ENCODE measurements at places on chromosomes 6 and 20.

DNA sequence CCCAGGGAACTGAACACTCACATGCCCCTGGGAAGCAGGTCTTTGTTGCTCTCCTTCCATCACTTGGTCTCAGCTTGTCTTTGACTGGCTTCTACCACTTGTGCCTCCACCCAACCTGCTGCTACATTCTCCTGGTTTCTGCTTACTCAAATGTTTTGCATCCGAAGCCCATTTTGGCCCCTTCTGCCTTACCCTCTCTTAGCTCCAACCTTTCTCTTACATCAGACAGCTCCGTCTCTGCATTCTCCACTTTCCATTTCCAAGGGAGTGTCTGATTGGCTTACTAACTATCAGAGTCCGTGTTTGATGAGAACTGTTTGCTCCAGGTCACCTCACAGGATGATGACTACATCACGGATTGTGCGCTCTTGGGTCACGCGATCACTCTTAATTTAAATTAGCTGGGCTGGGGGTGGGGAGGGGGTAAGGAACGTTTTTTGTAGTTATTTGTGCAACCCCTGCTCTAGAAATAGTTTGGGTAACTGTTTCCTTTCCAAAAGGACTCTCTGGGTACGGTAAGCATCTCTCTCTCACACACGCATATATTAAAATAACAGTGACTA lies 844 bp upstream of the ABRACL start:
- DNase-seq: no peak

- peak; percentile 58 for DNase-seq
Measured at GRCh38 chr20:5658912-5659345, 91.3 kb upstream of the SHLD1 start.

DNA sequence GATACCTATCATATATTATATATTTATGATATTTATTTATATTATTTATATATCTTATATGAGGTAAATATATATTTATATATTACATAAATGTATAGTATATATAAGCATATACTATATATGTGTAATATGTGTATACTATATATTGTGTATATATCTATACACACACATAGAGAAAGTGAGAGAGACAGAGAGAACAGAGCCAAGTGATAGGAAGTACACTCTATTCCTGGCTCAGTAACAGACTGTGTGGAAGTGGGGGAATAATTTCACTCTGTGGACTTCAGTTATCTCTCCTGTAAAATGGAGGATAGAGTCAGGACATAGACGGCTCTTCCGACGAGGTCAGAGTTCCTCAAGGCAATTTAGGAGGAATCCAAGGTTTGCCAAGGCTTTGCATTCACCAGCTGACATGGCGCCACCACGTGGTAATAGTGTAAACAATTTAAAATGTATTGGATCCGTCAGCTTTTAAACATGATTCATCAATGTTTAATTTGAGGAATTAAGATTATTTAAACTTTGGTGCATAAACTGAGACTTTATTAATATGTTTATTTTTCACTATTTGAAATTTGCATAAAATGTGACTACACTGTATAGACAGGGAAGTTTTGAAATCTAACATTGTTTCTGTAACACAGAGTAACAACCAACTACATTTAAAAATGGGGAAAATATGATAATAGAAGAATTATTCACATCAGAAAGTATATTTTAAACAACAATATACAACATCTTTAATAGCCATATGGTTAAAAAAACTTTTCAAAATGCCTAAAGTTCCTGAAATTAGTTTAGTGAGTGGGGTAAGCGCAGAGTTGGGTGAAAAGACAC lies 75.4 kb upstream of the TMEM244 start:
- no peak for DNase-seq

DNA sequence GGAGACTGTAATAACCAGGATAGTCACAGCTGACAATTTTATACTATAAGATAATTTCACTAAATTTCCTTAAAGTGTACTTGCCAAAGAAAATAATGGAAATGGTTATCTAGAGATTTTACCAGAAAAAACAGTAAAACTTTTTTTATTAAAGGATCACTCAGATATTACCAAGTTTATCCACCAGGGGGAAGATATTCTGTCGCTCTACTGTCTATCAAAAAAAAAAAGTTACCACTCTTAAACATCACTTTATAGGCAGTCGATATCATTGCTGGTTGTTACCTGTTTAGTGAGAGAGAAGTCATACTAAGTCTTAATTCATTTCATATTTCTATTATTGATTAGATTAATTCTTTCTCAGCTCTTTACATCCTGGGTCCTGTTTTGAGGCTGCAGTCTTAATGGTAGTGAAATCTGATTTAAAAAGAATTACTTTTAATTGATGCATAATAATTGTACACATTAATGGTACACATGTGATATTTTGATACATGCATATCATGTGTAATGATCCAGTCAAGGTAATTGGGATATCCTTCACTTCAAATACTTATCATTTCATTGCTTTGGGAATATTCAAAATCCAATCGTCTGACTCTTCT lies 18.9 kb downstream of the L3MBTL3 start:
- DNase-seq: no peak

DNA sequence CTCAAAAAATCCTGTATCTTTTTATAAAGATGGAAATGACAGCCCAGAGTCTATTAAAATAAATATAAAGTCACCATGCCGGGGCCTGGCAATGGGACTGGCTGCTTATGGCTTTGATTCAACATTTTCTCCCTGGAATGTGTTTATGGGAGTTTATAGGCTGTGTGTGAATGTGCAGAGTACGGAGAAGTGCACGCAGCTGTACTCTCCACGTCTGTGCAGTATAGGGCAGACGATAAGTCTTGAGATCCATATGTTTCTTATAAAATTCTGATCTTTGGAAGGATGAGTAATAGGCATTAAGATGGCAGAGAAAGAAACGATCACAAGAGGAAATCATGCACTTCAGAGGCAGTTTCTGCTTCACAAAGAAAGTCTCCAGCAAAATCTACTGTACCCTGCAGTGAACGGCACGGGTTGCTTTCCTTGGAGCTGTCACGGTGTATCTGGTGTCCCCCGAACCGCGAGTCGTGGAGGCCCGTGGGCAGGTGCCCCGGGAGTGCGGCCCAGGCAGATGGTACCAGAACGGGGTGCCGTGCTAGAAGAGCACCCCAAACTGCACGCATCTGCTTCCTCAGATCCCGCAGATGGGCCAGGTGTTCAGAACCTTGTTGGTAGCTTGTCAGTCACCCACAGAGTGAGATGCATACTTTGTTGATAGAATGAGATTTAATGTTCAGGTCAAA lies 382.5 kb downstream of the TAF4 start:
- DNase-seq: no peak

DNA sequence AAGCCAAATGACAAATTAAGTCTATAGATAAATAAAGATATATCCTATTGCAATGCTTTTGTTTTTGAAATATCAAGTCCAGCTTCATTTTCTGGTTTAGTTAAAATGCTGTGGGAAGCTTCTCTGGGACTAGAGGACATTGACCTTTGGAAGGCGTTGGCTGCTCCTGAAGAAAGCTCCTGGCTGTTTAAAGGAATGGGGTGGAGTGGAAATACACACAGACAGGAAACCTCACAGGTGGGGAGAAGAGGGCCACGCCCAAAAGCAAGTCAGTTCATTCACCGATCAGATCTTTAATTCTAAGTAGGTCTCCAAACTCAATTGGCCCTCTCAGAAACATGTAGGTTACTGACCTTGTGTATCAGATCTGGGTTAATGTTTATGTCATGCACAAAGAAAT lies 59.6 kb downstream of the SPTLC3 start:
- DNase-seq: no peak

GRCh38 chr6:3314176-3314575 lies 55.4 kb downstream of the PSMG4 start:
- no peak for DNase-seq

DNA sequence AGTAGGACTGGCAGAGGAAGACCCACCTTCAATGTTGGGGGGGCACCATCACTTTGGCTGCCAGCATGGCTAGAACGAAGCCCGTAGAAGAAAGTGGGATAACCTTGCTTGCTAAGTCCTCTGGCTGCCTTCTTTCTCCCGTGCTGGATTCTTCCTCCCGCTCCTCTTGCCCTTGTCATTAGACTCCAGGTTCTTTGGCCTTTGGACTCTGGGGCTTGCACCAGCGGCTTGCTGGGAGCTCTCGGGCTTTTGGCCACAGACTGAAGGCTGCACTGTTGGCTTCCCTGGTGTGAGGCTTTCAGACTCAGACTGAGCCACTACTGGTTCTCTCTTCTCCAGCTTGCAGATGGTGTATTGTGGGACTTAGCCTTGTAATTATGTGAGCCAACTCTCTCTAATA lies 28.2 kb downstream of the GSTA2 start:
- DNase-seq: no peak

GRCh38 chr6:42152024-42152423 lies 9.6 kb upstream of the C6orf132 start:
- DNase-seq: no peak

DNA sequence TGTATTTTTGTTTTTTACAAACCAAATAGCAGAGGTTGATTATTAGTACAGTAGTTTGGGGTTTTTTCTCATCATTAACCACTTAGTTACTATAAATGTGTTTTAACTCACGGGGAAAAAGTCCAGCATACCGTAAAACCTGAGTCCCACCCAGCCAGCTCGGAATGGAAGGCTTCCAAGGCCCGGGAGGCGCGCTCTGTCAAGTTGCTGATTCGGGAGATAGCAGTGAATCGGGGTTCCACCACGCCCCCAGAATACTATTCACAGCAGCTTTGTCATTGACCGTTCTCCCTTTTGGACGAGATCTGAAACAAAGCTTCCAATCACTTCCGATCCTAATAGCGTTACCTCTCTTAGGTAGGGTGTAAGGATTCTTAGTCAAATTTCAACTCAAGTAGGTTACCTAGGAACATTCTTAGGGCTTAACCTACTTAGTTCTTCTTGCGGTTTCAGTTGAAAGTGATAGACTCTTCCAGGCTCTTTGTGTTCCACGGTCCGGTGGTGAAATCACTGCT lies 232.8 kb upstream of the QKI start:
- DNase-seq: no peak

GRCh38 chr6:137846772-137847313 lies 20.2 kb upstream of the TNFAIP3 start:
- no peak for DNase-seq

DNA sequence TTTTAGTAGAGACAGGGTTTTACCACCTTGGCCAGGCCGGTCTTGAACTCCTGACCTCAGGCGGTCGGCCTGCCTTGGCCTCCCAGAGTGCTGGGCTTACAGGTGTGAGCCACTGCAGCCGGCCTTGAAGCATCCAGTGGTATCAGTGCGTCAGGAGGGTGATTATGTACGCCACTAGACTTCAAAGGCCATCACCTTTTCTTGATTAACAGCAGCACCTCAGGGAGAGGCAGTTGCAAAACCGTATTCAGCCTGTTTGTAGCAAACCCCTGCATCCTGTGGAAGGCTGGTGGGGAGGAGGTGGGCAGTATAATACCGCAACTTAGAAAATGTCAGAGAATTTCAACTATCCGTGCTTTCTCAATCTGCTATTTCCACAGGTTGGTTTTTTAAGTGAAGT lies 27.3 kb upstream of the SHLD1 start:
- DNase-seq: no peak

GRCh38 chr20:52251136-52251700 lies 59.6 kb upstream of the ZFP64 start:
- no peak for DNase-seq

- DNase-seq: no peak
Measured at GRCh38 chr6:155454471-155454870, 1.2 kb downstream of the NOX3 start.

GRCh38 chr6:21836277-21836676 lies 242.7 kb downstream of the SOX4 start:
- DNase-seq: no peak

DNA sequence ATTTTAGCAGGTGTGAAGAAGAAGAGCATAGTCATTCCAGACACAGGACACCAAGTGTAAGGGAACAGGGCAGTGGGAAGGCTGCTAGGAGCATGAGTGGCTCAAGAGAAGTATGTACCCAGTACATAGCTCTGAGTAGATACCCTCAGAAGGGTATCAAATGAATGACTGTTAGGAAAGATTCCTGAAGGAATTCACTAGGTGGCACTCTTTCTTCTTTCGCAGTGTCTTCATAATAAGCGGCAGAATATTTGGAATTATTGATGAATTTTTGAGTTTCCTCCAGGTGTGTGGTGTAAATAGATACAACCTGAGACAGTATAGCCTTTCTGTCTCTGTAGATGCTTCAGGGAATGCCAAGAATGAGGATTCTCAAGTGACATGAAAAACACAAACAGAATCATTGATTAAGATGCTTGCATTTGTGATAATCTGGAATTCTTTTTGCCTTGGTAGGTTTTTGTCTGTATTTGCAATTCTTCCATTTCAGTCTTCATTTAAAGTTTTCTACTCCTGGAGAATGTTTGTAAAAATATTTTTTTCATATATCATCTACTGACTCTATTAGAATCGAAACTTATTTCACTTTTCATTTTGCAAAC lies 264.3 kb upstream of the RIMS1 start:
- DNase-seq: no peak

- no peak for DNase-seq
Measured at GRCh38 chr20:62818592-62819493, 2.0 kb downstream of the COL9A3 start.

- DNase-seq: no peak
Measured at GRCh38 chr6:160992061-160992979, 751 bp downstream of the MAP3K4 start.

DNA sequence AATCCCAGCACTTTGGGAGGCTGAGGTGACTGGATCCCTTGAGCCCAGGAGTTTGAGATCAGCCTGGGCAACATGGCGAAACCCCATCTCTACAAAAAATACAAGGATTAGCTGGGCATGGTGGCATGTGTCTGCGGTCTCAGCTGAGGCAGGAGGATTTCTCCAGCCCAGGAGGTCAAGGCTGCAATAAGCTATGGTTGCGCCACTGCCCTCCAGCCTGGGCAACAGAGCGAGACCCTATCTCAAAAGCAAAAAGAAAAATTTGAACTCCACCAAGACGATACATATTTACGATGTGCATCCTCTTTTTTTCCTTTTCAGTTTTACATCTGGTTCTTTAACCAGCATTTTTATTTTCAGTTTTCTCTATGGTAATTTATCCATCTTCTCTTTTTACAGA lies 162.1 kb downstream of the JARID2 start:
- DNase-seq: no peak

DNA sequence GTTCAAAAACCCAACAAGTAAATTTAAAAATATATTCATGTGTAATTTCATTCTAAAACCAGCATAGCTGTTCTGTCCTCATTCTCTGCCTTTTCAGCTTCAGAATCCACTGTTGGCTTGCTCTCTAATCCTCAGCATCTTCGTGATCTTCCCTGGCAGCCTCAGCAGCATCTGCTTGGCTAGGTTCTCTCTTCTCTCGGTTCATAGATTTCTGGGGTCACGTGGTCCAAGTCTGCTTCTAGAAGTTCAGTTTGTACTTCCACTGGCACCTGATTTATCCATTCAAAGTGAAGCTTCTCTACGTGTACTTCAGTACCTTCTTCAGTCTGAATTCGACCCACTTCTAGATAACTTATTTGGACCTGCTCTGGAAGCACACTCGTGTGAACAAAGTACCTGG lies 245.7 kb downstream of the EPM2A start:
- DNase-seq: no peak
